ENCODE measurements at places on chromosomes 12 and 14.

GRCh38 chr12:92193846-92194245 is 48.2 kb upstream of the BTG1 start:
- no peak for DNase-seq

DNA sequence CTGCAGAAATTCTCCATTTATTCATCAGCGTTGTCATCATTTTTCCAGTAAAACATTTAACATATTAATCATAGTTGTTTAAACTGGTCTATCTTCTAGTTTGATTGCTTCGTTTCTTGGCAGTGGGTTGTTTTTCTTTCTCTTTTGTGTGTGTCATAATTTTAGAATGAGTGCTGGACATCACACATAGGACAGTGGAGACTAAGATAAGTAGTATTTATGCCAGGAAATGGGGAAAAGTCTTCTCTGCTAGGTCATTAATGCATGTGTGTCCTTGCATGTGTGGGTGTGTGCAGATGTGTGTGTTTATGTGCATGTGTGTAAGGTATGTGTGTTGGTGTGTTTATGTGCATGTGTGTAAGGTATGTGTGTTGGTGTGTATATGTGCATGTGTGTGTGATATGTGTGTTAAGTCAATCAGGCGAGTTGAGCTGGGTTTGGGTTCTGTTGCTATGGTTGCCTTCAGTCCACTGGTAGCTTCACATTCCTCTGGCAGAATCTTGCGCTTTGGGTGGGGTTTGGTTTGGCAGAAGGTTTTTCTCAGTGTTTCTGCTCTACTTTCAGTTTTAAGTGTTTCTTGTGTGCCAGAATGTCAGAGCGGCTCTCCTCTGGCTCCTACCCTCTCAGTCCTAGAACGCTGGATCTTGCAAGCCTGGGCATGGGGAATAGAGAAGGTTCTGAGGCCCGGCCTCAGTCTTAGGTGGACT is 7.8 kb upstream of the ADGRD1 start:
- DNase-seq: no peak

DNA sequence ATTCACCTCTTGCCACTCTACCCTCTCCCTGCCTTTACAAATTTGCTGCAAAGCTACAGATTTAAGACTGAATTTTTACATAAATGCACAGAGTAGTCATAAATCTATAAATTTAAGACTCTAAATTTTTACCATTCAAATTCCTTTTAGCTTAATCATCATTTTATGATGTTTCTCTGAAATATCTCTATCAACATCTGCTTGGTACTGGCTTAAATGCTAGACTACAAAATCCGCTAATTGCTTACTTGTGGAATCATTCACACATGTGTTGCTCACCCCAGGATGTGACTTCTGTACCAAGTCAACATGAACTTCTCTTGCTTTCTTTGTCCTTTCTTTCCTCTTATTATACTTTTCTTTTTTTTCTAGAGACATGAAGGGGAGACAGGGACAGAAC is 109.2 kb downstream of the GALC start:
- DNase-seq: no peak

GRCh38 chr14:60596139-60596538 is 53.1 kb downstream of the SIX1 start:
- no peak for DNase-seq

- no peak for DNase-seq
Observed at GRCh38 chr12:28278499-28278898, 88.2 kb downstream of the CCDC91 start.

- no peak for DNase-seq
Observed at GRCh38 chr12:49201595-49202295, 12.9 kb upstream of the TUBA1A start.

- DNase-seq: no peak
Observed at GRCh38 chr12:120075034-120075616, 41.4 kb downstream of the RAB35 start.
